ENCODE measurements at places on chromosomes 12 and 14.

DNA sequence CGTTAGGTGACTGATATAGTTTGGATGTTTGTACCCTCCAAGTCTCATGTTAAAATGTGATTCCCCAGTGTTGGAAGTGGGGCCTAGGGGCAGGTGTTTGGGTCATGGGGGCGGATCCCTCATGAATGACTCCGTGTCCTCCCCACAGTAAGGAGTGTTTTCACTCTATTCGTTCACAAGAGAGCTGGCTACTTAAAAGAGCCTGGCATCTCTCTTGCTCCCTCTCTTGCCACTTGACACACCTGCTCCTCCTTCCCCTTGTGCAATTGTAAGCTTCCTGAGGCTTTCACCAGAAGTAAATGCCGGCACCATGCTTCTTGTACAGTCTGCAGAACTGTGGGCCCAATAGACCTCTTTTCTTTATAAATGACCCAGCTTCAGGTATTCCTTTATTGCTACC, 2.6 kb downstream of the IFI27L2 start:
- no peak for DNase-seq

GRCh38 chr12:104012331-104012730, 37.7 kb downstream of the GLT8D2 start:
- no peak for DNase-seq

DNA sequence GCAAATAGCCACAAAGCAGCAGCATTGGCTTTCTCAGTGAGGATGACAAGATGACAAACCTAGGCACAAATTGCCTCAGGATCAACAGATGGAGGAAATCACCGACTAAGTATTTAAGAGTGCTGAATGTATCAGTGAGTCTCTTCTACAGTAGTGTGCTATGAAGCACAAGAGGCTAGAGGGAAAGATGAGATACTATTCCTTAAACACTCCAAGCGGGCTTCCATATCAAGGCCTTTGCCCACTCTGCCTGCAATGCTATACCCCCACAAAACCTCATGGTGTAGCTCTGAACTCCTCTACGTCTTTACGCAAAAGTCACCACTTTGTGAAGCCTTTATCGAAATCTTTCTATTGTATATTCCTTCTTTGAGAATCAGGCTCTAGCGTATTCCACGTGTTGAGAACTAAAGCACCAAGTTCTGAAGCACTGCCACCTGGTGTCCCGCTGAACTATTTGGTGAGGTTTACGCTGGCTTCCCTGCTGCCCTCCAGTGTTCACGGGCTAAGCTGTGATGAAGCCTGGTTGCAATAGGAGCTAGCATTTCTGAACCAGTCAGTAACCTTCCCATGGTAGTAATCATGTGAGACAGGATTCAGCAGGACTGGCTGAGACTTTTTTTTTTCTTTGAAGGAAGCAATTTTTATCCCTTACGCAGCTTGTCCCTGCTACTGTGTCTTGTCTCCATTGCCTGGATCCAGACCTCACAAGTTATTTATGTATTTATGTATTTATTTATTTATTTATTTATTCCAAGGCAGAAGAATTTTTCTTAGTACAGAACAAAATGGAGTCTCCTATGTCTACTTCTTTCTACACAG, 426.5 kb upstream of the OR4E1 start:
- DNase-seq: peak; percentile 64

GRCh38 chr12:75831402-75831801, 200.2 kb downstream of the PHLDA1 start:
- DNase-seq: peak; percentile 74

DNA sequence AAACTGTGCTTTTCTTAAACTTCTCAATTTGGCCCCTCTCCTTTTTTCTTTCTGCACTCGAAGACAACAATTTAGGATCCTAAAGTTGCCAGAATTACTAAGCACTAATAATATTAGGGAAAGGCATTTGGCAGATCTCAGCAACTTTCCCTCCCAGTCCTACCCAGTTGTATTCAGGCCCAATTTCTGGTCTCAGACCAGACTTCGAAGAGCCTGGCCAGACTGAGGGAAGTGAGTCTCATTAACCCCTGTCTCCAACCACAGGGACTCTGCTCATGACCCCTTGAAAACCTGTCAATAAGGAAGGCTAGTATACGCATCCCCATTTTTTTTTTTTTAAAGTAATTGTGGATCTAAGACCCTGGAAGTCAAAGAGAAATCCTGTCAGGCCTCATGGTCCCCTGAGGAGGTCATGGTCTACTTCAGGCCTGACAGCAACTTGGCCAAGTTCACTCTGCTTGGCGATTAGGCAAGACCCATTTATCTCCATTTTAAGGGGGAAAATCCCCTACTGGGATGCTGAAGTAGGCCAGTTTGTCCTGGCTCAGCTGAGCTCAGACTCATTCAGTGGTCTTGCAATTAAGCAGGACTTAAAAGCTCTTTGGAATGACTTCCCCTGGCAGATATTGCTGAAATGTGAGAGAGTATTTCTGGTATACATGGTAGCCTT, 521.0 kb downstream of the FUT8 start:
- no peak for DNase-seq

DNA sequence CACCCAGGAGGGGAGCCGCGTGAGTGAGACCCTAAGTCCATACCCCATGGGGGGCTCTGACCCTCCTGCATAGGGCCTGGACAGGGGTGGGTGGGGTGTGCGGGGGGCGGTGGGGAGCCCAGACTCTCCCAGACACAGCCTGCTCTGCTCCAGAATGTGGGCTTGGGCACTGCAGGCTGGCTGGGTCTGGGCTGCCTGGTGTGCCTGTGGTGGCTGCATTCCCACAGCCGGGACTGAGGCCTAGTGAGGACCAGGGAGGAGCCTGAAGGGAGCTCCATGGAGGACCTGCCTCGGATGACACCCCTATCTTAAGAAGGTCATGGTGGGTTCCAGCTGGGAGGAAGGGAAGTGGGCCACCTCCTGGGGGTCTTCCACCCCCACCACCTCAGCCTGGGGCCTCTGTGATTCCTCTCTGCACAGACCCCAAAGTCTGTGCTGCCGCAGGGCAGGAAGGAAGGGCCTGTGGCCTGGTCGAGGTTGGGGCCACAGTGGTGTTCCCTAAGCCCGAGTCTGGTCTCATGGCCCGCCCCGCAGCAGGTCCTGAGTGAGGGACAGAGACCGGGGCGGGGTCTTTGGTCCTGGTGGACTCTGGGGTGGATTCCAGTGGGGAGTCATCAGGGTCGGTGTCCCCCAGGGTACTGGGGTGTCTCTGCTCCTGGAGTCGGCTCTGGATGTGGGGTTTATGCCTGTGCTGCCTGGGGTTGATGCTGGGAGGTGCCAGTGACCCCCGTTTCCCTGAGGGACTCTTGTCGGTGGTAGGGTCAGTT, 392.3 kb downstream of the TMEM121 start:
- DNase-seq: no peak

DNA sequence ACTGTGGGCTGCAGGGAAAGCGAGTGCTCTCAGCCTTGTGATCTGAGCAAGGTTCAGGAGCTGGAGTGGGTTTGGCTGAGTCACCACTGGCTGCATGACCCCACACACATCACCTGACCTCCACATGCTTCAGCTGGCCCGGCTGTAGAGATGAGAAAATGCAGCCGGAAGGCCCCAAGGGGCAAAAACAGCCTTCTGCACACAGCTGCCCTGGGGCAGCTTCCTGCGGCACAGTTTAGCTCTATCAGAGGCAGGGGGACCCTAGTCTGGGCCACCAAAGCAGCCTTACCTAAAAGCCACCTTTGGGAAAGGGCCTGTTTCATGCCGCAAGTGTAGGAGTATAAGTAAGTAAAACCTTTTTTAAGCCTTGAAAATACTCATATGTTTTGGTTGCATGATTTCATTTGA, 123.3 kb downstream of the SSPN start:
- no peak for DNase-seq

DNA sequence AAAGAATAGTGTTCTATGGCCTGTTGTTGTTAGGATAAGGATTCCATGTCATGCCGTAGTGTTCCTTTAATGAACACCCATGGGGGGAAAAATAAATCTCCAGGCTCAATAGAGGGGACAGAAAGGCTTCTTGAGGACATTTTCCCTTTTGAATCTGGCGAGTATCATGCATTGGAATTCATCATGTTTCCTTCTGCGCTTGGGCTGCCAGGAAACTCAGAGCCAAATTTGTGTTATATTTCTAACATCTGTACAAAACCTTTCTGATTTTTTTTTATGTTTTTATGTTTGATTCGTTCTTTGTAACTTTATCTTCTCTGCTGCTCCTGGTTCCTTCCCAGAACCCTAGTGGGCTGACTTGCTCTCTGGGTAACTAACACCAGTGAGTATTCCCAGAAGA, 1163.3 kb downstream of the VRK1 start:
- no peak for DNase-seq

DNA sequence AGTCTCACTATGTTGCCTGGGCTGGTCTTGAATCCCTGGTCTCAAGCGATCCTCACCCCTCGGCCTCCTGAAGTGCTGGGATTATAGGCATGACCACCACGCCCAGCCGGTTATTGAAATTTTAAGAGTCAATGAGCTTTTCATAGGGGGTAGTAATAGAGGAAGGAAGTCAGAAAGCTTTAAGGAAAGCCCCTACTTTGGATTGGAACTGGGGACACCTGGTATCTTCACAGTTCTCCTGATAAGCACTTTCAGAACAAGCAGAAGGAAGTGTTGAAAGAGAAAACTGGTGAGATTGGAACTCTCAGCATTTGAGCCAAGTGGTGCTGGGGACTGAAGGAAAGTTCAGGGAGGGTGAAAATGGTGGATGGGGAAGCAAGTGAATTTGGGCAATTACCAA, 5.1 kb downstream of the SLC4A8 start:
- DNase-seq: no peak

GRCh38 chr14:51157012-51157411, 62.1 kb upstream of the TRIM9 start:
- no peak for DNase-seq
